ENCODE measurements at places on chromosomes 11 and 22.
A peak's percentile ranks its signal among the peaks of the same experiment; 100 is the strongest.

DNA sequence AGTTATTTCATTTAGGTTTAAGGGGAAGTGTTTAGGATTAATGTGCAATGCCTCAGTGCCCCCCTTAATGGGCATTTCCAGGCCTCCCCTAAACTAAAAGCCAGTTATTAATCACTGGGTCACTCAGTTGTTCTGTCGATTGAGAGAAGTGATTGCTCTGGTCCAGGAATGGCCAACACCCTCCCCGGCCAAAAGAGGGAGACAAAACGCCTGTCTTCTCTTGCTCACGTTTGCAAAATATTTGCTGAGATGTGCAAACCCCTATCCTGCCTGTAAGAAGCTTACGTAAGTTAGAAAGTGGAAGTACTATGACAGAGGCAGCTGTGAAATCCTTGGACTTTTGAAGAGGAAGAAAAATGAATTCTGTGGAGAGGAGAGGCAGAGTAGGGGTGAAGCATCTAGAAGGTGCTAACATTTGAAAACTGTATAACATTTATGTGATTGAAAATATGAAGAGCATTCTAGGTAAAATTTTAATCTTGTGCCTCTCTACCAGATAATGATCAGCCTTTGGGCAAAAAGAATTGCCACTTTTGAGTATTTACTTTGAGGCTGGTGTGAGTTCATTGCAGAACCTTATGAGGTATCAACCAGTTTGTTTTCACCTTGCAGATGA lies 37.7 kb downstream of the NTM start:
- DNase-seq, result peak; percentile 17

GRCh38 chr11:62400760-62401159 lies 18.1 kb upstream of the SCGB1A1 start:
- no peak for DNase-seq

- no peak for DNase-seq
Observed at GRCh38 chr11:20275987-20276965, 87.2 kb upstream of the HTATIP2 start.

- no peak for DNase-seq
Observed at GRCh38 chr11:78380615-78381051, 37.0 kb downstream of the GAB2 start.

DNA sequence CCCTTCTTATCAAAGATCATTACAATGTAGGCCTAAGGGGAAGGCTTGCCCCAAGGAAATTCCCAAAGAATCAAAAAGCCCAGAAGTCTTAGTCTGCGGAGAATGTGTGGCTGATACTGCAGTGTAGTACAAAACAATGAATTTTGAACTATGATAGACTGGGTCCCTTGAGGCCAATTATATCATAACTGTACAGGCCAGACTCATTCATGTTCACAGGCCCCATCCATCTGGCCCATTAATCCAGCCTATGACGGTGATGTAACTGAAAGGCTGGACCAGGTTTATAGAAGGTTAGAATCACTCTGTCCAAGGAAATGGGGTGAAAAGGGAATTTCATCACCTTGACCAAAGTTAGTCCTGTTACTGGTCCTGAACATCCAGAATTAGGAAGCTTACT lies 35.2 kb downstream of the IGLL1 start:
- no peak for DNase-seq

DNA sequence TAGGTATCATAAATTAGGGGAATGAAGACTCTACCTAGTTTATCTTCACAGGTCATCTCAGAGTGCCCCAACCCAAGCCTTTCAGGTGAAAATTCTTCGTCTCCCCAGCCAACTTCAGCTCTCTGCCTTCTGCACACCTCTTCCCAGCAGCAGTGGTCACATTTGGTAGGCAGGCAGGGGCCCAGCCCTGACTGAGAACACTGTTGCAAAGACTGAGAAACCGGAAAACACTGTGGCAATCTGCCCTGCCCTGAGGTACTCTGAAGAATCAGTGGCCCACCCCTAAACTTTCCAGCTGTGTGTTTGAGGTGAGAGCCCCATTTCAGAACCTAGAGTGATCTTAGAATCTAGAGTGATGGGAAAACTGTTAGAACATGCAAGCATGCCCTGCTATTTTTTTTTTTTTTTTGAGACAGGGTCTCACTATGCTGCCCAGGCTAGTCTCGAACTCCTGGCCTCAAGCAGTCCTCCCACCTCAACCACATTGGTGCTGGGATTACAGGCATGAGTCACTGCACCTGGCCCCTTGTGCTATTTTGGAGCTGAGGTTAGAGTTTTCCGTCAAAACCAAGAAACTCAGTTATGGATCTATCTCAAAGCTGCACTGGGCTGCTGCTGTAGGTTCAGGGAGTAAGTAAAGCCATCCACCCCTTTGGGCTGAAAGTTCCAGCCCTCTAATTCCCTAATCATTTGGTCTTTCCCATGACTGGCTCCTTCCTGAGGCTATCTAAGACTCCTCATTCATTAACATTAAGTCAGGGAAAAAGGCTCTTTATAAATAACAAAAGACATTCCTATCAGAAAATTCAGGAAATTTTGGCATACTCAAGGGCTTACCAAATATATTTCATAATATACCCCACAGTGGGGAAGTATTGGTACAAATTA lies 1.7 kb upstream of the LDHA start:
- no peak for DNase-seq

Data from OCI-LY7 (cell line).